ENCODE measurements at places on chromosomes 6 and 20.

GRCh38 chr6:34416877-34417371 is 8.9 kb downstream of the RPS10 start:
- DNase-seq, result no peak

DNA sequence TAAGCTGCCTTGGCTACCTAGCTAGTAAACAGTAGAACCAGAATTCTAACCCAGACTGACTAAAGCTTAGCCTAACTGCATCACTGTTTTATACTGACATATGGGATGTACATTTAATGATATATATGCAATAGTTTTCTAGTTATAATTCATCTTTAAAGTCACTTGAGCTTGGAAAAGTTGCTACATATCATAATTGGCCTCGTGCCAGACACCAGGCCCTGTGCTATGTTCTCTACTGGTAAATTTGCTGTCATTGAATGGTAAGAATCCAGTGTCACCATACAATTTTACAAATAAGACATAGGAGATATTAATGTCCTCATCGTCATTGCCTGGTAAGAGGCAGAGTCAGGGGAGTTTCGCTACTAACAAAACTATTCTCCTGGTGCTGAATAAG is 396.8 kb downstream of the CDKAL1 start:
- no peak for DNase-seq

GRCh38 chr6:90294008-90294511 is 2.6 kb downstream of the BACH2 start:
- DNase-seq, result no peak

DNA sequence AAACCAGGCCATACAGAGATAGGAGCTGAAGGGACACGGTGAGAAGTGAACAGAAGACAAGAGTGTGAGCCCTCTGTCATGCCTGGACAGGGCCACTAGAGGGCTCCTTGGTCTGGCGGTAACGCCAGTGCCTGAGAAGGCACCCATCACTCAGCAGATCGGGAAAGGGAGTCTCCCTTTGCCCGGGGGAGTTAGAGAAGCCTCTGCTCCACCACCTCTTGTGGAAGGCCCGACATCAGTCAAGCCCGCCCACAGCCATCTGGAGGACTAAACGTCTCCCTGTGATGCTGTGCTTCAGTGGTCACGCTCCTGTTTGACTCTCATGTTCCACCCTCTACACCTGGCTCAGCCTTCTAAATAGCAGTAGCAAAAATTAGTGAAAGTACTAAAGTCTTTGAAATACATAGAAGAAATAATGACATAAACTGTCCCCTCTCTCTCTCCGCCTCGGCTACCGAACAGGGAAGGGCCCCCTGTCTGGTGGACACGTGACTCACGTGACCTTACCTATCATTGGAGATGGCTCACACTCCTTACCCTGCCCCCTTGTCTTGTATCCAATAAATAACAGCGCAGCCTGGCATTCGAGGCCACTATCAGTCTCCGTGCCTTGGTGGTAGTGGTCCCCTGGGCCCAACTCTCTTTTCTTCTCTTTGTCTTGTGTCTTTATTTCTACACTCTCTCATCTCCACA is 66.7 kb downstream of the RPP21 start:
- peak; percentile 82 for DNase-seq

GRCh38 chr6:97009781-97010492 is 85.4 kb downstream of the KLHL32 start:
- no peak for DNase-seq

DNA sequence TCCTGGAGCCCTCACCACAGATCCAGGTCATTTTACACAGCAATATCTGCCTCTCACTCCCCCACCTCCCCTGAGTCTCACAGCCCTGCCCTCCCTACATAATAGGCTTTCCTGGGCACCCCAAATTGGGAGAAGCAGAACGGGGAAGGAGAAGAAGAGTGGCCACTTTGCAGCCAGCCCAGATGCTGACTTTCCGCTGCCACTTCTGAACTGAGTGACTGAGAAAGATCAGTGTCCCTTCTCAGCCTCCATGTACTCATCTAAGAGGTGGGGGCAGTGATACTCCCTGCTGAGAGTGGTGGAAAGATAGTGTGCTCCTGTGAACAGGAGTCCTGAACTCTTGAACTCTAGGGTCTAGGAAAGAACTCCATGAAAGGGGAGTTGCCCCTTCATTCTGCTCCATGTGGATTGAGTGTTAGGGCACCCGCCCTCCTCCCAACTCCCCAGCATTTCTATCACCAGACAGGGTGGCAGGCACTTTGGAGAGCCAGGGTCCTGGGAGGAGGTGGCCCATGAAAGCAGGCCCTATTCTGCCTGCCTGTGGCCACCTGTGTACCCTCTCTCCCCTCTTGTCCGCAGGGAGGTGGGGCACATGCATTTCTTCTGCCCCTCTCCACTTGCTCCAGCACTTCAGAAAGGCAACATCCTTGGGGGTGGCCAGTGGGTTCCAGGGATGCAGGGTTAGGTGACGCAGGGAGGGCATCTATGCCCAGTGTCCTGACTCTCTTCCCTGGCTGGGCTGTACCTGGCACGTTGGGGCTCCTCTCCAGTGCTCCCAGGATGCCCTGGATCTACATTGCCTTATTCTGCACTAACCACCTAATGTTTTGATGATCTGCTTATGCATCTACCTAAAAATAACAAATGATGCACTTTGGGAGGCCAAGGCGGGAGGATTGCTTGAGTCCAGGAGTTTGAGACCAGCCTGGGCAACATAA is 38.3 kb upstream of the MRPS18A start:
- DNase-seq, result no peak

DNA sequence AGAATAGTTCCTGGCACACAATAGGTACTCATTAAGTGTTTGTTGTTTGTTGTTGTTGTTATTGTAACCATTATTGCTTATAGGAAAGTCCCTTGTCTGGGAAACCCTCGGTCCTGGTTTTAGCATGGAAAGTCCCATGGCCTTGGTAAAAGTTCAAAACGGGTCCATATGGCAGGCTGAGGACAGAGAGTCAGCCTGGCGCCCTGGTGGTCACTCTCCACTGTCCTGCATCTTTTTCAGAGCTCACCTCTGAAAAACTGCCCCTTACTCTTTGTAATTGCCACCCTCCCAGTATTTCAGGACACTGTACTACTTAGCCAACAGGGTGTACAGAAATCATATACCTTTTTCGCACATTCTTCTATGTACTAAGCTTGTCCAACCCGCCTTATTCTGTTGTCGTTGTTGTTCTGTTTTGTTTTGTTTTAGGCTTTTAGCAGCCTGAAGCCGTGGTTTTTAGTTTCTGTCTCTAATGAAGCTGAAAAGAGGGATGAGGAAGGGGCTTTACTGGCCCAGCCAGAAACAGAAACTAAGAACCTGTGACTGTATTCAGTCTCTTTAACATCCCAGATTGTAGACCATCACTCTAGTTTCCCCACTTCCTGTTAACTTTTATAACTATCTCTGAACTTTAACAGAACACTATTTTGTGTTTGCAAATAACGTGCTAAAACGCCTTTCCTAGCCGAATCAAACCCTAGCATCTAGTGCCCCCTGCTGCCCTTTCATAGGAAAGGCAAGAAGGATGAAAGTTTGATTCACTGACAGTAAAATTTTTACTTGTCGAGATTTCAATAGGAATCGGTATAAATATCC is 7.6 kb upstream of the TMEM14A start:
- DNase-seq, result peak; percentile 47

DNA sequence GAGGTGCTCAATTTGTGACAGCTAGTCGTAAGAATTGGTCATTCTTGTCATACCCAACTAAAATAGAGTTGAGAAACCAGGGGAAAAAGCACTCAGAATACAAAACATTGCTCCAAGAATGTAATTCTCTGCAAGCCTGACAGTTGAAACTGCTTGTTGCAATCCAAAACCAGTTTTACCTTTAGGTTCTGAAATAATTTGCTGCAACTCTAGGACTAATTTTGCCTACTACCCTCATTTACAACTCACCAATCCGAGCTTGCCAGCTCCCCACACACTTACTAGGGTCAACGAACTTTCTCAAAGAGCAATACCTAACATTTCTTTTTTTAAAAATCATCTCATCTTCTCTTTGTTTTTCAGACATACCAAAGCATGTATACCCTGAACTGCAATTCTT is 29.7 kb downstream of the LIN28B start:
- DNase-seq, result no peak

GRCh38 chr6:128347123-128347522 is 173.3 kb downstream of the PTPRK start:
- DNase-seq, result no peak

DNA sequence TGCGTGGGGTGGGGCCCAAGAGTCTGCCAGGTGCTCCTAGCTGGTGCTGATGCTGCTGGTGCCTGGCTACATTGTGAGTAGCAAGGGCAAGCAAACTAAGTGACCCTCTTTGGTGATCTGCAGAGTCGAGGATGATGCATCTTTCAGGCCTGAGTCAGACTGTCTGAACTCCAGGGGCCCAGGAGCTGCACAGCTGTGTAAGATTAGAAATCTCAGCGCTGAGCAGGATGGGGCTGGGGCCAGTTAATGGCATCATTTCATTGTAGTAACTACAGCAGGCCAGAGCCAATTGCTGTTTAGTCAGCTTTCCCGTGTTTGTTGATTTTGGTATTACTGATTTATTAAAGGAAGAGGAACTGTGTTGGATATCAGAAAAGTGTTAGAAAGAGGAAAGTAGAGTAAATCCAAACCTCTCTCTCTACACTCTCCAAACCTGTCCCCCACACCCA is 365.2 kb downstream of the PAX1 start:
- DNase-seq, result no peak

DNA sequence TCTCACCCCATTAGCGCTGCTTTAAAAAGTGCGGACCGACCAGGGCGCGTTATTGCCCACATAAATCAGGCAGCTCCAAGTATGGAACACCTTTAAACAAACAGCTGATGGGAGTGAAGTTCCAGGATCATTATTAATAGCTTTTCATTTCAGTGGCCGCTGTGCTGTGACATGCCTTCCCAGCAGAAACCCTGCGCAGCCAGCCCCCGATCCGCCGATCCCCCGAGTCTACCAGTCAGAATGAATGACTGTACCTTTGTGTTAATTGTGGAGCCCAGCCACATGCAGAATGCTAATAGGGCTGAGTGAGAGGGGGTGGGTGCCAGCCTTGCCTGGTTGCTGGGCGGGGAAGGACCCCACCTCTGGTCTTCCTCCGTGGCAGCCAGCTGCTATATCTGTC is 21.9 kb downstream of the CDH22 start:
- DNase-seq, result no peak

DNA sequence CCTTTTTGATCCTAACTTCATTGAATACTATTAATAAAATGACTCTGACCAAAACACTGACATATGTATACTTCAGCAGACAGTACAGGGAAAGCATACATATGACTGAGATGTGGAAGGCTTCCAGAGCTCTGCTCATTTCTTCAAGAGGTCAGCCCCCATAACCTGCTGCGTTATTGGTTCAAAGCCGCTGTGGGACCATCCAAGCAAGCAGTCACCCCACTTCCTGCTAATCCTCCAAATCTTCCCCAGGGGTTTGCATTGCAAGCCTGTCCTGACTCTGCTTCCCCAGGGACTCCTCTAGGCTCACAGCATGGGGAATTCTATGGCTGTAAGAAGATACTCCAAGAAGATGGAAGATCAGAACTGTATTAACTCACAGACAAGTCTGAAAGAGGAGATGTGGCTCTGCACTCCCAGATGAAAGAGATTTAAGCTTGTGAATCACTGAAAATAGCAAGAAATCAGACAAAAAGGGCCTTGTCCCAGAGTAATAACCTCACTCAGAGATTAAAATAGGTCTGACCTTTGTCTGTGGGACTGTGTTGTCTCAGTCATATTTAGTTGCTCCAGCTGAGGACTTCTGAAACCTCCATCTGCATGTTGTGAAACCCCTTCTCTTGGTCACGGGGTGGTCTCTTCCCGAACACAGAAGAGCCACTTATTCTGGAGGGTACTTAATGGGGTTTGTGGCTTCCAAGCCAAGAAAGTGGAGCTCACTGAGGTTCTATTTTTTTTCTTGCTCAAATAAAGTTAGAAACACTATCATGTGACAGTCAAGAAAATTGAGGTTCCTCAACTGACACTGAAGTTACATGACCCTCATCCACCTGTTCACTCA is 101.5 kb upstream of the MARCKS start:
- DNase-seq, result no peak

DNA sequence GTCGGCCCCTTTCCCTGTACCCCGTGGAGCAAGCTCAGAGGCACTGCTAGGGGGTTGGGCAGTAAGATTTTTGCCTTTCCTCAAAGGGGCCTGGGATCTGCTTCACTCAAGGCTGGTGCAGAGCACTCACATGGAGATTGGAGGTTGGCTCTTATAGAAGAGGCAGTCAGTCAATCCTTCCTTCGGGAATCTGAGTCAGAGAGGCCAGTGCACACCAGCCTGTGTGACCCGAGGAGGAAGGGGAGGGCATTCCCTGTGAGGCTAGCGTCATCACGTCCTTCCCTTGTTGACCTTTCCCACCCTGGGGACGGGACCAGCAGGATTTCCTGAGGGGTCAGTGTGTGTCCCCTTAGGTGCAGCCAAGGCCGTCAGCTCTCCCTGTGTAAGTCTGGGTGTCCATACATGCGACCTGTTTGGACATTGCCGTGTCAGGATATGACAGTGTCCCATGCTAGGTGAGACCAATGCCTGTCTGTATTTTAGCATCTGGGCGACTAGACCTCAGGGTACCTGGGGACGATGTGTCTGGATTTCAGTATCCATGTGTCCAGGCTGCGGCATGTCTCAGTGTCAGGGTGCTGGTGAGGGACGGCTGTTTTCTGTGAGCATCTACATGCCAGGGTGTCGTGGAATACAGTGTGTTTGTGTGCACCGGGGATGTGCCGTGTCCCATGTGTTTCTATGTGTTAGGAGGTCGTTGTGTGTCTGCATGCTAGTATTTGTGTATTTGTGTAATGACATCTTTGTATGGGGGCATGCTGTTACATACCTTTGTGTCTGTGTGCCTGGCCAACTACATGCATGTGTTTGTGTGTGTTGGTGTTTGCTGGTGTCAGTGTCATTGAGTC is 2.8 kb upstream of the ZNF512B start:
- no peak for DNase-seq

Data from ELF-1 (cell line).